ENCODE measurements at places on chromosomes 12 and 14. TPM values are rescaled to one million over a fixed set of nuclear protein-coding genes. Genes with fewer than 3 reads are reported as not detected.

Gene PSMC6
- 141 TPM for polyA plus RNA-seq

Gene C1QL4
- not detected for polyA plus RNA-seq

Gene TCL1B
- not detected for polyA plus RNA-seq

Gene GALNT16
- polyA plus RNA-seq: 48.6 TPM

Gene PTPRR
- polyA plus RNA-seq: 0.58 TPM
